ENCODE measurements at places on chromosomes 16 and 17.

DNA sequence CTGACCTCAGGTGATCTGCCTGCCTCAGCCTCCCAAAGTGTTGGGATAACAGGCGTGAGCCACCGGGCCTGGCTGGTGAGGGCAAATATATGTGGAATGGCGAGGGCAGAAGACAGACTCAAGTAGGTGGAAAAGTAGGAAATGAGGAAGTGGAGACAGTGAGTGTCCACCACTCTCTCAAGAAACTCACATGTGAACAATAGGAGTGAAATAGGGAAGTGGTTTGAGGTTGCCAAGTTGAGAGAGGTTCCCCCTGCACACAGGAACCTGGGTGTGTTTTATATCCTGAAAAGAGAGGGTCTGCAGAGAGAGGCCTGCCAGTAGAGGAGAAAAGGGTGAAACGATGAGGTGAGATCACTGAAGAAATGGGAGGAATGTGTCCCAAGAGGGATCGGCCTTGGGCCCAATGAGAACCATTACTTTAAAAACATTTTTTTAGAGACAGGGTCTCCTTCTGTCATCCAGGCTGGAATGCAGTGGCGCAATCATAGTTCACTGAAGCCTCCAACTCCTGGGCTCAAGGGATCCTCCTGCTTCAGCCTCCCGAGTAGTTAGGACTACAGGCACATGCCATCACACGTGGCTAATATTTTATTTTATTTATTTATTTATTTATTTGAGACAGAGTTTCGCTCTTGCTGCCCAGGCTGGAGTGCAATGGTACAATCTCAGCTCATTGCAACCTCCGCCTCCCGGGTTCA lies 17.1 kb upstream of the CORO1A start:
- DNase-seq: no peak

DNA sequence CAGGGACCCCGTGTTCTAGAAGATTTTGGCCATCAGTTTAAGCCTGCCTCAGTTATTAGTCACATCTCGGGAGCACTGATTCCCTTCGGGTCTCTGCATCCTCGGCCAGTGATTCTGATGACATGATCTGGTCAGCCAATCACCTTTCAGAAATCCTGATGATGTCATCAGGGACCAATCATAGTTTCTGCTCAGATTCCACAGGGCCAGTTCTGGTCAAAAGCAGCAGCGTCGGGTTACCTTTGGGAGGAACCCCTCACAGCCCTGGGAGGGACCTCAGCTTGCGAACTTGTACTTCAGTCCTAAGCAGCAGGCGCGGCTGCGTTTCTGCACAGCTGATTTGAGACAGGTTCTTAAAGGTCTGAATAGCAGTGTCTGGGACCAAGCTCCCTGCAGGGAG lies 13.9 kb downstream of the KDM8 start:
- DNase-seq: no peak

- DNase-seq: no peak
Measured at GRCh38 chr16:55506083-55506482, 2.8 kb upstream of the LPCAT2 start.

DNA sequence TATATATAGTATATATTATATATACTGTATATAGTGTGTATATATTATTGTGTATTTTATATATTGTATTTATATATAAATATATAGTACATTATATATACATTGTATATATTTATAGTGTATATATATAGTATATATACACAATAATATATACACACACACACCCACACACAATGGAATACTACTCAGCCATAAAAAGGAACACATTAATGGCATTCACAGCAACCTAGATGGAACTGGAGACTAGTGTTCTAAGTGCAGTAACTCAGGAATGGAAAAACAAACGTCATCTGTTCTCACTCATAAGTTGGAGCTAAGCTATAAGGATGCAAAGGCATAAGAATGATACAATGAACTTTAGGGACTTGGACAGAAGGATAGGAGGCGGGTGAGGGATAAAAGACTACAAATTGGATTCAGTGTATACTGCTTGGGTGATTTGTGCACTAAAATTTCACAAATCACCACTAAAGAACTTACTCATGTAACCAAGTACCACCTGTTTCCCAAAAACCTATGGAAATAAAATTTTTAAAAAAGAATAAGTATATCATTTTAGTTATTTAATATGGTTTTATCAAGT lies 201.9 kb upstream of the CDH11 start:
- DNase-seq: no peak

GRCh38 chr17:36149296-36149820 lies 27.1 kb downstream of the TBC1D3B start:
- DNase-seq: no peak

DNA sequence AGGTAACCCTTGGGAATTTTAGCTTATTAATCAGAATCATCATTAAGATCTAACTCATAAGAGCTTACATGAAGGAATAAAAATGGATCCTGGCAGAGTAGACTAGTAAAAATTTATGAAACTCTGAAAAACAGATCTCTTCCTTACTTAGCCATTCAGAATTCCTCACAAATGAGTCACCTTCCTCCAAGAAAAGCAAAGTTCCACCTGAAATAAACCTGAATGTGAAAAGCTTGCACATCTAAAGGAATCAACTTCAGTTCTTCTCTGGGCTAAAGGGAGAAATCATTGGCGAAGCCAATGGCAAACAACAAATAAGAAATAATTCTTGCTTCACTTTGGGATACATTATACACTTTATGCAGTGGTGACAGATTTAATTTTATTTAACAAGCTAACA lies 22.7 kb downstream of the MYO1D start:
- no peak for DNase-seq

- DNase-seq: no peak
Measured at GRCh38 chr16:6880263-6880662, 452.4 kb upstream of the RBFOX1 start.

DNA sequence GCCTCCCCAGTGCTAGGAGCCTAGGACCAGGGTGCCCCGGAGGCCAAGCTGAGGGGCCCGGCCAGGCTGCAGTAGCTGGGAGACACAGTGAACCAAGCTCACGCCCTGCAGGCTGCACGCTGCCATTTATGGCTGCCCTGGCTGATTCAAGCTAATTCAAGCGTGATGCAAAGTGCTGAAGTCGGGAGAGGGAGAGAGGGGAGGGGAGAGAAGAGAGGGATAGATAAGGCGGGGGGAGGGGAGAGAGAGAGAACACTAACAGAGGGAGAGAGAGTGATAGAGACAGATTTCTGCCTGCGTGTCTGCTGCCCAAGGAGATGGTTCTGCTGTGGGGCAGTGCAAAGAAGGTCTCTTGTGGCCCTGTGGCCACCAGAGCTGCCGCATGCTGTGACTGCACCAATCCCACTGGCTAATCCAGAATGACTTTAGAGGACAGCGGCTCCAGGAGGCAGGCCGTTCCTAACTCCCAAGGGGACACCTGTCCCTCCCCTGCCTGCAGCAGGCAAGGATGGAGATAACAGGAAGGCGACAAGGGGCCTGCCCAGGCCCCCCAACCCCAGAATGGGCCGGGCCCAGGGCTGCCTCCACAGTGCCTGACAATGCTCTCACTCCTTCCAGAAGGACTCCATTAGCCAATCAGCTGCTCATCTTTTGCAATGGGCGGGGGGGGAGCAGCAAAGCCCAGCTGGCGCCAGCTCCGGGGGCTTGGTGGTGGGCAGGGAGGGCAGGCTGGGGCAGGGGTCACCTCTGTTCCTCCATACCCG lies 12.9 kb downstream of the MXRA7 start:
- no peak for DNase-seq

DNA sequence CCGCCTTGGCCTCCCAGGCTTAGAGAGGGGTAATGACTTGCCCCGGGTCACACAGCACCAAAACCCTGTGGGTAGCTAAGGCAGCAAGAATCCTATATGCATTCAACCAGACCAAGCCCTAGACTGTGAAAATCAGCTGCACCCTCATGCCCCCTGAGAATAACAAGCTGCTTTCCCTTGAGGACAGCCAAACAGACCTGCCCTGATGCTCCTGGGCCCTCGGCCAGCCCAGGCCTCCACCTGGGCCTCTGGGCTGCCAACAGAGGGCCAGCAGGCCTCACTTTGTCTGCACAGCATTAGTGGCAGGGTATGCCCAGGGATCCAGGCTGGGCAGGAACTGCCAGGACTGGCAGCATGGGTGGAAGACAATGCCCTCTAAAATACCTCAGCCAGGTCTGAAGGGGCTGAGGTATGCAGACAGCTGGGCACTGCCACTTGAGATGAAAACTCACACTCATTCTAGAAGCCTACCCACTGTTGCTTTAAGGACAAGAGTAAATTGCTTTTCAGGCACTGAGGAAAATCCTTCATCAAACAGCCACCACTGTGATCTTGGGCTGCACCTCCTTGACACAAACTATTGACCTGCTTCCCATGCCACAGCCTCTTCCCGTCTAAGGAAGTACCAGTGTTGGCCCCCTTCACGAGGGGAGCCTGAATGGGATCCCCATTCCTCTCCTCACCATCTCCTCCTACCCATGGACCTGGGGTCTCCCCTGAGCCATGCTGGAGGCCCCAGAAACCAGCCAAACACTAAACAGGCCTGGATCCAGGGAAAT lies 8.8 kb downstream of the ST3GAL2 start:
- DNase-seq: no peak
